ENCODE measurements at places on chromosomes 7 and 10.

DNA sequence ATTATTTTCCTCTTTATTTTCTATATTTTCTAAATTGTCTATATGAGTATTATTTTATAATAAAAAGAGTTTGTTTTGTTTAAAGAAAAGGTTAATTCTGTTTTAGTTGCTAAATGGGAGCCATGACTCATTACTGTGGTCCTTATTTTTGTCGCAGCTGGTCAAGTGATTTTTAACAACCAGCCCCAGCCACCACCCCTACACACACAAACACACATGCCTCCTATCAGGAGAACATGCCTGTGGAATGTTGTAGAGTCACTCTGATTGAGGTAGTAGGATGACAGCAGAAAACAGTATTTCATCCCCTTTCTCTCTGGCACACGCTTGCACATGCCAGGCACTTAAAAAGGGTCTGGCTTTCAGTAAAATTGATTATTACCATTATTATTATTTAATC is 68.6 kb upstream of the GDF10 start:
- DNase-seq = no peak

DNA sequence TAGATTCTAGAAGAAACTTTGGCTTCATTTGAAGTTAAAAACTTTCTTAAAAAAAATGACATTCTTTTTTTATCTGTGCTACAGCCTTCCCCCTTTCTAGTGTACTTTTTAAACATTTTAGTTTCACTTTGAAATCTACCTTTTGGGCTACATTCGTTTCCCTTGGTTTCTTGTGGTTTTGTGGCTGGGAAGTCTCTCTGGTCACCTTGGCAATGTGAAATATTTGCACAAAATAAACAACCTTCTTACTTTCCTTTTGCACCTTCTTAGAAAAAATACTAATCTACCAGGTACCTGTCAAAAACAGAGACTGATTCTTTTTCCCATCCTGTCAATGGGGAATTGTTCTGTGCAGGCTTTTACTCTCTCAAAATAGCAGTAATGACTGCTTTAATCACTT is 350.2 kb downstream of the GATA3 start:
- DNase-seq = no peak

DNA sequence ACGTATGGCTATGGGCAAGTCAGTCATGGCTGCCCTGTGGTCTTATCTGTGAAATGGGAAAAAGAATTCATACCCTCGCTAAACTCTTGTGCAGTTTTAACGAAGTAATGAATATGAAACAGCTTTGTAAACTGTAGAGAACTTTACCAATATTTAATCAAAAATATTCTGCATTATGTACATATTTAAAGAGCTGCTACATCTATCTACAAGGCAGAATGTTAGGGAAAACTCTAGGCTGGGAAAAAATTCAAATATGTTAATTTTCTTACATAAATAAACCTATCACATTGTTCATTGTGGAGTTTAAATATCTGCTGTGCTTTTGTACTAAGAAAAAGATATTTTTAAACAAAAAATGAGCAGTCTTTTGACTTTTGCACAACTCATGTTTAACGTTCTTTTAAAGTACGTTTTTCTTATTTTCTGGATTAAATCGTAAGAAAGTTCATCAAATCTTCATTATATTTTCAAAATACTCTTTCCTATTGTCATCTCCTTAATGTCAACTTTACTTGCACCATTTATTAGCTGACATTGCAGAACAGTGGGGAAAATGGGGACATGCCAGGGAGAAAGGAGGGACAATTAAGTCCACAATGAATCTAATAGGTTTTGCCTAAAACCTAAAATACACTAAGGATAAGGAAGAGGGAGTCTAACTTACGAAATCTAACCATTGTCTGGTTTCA is 57.5 kb downstream of the ICA1 start:
- DNase-seq = no peak

- DNase-seq = peak; percentile 24
Measured at GRCh38 chr7:132739271-132739955, 163.1 kb upstream of the PLXNA4 start.

DNA sequence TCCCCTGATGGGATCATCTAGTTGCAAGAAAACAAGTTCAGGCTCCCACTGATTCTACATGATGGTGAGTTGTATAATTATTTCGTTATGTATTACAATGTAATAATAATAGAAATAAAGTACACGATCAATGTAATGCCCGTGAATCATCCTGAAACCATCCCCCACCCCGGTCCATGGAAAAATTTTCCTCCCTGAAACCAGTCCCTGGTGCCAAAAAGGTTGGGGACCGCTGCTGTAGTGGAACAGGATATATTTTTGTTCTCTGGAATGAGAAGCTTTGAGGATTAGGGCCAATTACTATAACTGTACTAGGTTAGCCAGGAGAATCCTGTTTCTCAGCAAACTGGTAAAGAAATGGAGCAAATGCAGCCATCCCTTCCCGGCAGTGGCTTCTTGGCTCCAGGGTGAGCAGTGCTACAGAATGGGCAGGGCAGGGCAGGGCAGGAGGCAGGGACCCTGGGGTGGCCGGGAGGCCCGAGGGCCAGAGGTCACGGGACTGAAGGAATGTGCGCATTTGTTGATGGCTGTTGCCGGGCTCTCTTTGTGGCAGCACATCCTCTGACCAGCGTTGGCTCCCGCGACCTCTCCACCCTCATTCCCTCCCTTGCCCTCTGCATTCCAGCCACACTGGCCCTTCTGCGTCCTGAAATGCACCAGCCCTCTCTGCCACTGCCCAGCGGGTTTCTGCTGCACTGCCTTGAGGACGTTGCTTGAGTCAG is 162.3 kb upstream of the NPS start:
- DNase-seq = no peak

Data from suppressor macrophage treated with lipopolysaccharide for 1 hour (primary cell).